ENCODE measurements at places on chromosomes 11 and 22.

DNA sequence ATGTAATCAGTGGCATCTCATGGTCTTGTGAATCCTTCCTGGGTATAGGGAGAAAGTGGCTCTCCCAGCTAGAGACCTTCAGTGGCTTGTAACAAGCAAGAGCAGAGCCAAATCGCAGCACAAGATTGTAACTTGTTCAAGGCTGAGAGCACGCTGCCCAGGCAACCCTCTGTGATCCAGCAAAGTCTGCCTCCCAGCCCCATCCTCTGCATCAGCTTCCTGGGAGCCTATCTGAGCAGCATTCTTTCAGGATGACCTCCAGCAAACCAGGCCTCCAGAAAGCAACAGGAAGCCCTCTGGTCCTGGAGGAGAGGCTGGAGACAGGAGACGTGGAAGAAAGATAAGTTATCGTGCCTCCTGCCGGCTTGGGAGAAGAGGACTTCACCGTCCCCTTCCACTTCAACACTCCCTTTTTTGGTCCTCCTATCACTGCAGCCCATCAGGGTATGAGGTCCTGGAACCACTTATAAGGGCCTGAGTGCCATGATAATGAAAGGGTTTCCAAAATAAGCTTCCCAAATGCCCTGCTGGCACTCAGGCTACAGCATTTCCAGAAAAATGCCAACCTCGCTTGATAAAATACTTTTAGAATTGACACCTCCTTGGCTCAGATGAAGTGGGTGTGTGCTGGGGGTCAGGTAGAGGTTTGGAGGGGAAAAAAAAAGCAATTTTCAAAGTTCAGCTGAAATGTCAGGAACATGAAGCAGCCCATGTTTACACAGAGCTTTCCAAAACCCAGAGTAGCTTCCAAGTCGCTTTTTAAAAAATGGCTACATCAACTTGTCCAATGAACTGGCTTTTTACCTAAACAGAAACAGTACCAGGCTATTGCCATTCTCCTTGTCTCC lies 80.2 kb downstream of the PLEKHA7 start:
- DNase-seq = no peak

DNA sequence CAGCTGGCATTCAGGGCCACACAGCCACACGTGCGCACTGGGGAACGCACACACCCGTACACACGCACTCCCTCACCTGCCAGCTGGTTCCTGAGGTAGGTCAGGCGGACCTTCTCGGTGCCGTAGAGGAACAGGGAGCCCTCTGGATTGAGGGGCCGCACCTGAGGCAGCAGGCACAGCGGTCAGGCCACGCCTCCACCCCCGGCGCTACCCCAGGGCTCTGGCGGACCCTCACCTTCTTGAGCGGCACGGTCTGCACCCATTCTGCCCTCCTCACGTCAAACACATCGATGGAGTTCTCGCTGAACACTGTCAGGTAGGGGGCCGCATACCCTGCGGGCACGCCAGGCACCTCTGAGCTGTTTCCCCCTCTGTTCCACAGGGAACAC lies 17.0 kb downstream of the CDC42BPG start:
- DNase-seq = no peak

DNA sequence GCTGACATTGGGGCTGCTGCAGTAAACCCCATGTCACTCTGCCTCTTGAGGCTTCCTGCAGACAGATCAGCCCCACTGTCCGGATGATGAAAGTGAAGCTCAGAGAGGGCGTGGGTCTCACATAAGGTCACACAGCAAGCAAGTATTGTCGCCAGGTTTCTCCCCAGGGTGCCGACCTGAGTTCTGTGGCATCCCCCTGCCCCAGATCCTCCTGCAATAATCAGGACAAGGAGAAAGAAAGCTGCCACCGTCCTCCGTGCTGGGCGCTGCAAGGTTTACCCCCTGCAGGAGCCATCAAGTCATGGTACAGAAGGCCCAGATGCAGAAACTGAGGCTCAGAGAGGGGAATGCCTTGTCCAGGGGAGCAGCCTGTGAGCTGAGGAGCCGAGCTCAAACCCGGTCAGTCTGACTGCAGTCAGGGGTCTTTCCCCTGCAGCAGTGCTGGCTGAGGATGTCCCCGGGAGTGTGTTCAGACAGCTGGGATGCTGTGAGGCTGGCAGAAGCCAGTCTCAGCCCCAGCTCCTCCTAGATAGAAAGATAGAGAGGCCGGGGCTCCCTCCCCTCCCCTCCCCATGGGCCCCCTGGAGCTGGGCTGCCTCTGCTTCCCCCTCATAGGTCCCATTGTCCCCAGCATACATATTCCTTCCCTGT lies 13.2 kb downstream of the EMID1 start:
- DNase-seq = no peak

- no peak for DNase-seq
Observed at GRCh38 chr11:91997226-91997625, 227.4 kb upstream of the FAT3 start.
